Activated CD4-positive, alpha-beta T cell treated with anti-CD3 and anti-CD28 coated beads for 1 hour (primary cell): ENCODE measurements at places on chromosomes 3 and 15.
A peak's percentile ranks its signal among the peaks of the same experiment; 100 is the strongest.

DNA sequence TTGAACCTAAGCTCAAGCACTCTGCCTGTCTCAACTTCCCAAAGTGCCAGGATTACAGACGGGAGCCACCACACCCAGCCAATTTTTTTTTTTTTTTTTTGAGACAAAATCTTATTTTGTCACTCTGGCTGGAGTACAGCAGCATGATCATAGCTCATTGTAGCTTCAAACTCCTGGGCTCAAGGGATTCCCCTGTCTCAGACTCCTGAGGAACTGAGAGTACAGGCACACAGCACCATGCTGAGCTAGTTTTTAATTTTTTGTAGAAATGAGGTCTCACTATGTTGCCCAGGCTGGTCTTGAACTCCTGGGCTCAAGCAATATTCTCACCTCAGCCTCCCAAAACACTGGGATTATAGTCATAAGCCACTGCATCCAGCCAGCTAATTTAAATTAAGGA is 36.8 kb upstream of the SUCLG2 start:
- no peak for DNase-seq

GRCh38 chr3:87468938-87469337 is 192.6 kb upstream of the POU1F1 start:
- DNase-seq = no peak

- no peak for DNase-seq
Observed at GRCh38 chr15:76286271-76286879, 24.9 kb downstream of the ETFA start.

GRCh38 chr3:136949708-136950107 is 8.1 kb upstream of the IL20RB start:
- no peak for DNase-seq

DNA sequence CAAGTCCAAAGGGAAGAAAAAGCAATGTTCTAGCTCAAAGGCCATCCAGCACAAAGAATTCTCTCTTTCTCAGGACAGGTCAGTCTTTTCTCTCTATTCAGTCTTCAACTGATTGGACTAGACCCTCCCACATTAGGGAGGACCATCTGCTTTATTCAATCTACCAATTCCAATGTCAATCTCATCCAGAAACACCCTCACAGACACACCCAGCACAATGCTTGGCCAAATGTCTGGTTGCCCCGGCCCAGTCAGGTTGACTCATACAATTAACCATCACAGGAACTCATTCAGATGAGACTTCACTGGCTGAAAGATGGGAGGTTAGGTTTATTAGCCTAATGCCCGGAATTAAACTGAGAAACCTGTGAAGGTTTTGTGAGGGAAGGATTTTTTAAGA is 32.4 kb downstream of the ACAN start:
- DNase-seq = no peak

GRCh38 chr15:80977627-80978036 is 12.0 kb downstream of the MESD start:
- DNase-seq = peak; percentile 20

DNA sequence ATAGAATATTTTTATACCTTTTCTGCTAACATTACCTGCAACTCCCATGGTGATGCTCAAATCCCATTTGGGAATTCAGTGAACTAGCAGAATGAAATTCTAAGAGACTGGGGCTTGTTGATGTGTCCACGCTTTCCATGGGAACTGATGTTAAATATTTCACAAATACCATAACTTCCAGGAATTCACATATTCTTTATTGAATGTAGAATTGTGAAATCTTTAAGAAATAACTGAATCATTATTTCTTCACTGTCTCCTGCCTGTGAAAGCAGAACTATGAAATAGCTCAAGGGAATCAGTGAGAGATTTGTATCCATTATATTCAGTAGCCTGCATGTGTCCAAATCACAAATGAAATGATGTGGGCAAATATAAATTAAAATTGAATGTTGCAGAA is 130.8 kb downstream of the SERPINI1 start:
- DNase-seq = no peak

DNA sequence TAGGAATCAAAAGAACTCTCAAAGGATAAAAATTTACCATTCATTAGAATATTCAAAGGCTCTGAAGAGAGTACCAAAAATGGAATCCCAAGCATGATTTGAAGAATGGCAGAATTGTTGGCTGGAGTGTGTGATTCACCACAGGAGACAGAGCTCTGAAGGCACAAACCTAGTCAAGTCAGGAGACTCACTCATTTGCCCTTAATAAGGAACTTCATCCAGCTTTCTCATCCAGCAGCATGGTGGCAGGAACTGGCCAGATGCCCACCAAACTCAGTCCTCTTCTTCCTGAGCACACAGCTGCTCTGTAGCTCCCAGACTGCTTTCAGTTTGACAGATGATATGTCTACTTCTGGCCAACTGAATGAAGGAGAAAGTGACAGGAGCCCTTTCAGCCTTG is 16.5 kb upstream of the HEG1 start:
- DNase-seq = no peak

GRCh38 chr15:95549168-95549738 is 781.2 kb upstream of the NR2F2 start:
- no peak for DNase-seq

DNA sequence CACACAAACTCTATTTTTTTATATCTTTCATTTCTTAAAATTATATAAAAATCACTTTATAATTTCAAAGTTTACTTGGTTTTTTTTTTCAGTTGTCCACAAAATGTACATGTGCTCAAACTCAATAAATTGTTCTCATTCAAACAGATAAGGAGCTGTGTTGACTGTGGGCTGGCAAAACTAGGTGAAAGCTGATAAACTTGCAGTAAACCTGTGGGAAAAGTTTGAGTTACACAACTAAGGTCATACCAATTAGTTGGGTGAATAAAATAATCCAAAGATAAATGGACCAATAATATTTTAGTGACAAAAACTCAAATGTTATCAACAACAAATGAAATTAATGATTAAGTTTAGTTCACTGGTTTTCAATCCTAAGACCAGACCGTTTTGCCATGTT is 12.6 kb upstream of the UPK1B start:
- DNase-seq = no peak

GRCh38 chr15:51726302-51727073 is 11.0 kb downstream of the LYSMD2 start:
- peak; percentile 43 for DNase-seq

DNA sequence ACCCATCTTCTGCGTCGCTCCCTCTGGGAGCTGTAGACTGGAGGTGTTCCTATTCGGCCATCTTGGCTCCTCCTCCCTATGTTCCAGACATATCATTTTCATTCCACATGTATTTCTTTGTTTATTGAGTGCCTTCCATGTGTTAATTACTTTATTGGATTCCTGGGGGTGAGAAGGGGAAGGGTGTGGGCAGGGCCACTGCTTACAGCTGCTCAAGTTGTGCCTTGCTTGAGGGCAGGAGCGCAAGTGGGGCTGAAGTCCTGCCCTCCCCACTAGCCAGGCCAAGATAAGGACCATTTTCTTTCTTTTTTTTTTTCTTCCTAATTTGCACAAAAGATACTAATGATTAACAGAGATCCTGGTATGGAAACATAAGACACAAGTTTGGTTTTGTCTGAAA is 224.8 kb downstream of the LPP start:
- DNase-seq = no peak

GRCh38 chr15:64037116-64037515 is 9.2 kb downstream of the DAPK2 start:
- no peak for DNase-seq

DNA sequence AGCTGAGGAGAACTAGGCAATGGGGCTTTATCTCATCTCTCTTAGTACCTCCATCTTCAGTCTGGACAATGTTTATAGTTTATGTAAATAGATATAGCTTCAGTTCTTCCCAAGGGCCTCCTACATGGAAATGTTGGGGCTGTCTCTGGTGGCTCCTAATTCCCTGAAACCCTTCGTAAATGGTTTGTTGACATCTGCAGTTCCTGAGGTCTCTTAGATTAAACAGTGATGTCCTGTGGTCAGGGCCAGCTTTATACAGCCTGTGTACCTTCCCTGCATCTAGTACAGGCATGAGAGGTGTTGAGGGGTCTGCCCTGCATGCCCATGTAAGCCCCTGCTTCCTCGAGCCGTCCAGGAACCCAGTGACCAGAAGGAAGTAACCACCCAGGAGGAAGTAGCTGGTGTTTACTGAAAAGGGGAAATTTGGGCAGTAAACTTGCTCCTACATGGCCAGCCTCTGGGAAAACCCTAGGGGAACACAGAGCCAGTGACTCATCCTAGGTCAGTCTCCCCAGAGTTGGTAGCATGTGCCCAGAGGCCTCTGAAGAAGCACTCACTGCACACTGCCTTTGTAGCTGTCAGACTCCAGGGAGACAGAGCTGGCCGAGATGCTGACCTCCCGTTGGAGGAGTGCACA is 4.7 kb upstream of the TBC1D2B start:
- no peak for DNase-seq

- DNase-seq = no peak
Observed at GRCh38 chr3:197117114-197117513, 87.5 kb upstream of the MELTF start.

DNA sequence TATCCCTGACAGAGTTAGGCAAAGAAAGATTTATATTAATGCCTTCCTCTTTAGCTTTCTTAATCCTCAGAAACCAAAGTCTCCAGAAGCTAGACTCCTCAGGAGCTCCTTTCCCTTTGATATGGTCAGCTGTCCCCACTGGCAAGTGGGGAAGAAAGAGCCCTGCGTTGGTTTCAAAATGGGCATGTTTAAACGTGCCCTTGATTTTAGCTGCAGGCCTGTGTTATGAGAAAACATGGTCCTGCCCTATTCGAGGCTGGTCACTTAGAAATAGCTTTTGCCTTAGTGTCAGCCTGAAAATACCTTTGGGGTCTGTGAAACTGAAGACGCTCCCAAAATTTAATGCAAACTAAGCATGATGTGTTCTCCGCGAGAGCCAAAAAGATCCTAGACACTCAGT is 135.5 kb upstream of the RARB start:
- no peak for DNase-seq

DNA sequence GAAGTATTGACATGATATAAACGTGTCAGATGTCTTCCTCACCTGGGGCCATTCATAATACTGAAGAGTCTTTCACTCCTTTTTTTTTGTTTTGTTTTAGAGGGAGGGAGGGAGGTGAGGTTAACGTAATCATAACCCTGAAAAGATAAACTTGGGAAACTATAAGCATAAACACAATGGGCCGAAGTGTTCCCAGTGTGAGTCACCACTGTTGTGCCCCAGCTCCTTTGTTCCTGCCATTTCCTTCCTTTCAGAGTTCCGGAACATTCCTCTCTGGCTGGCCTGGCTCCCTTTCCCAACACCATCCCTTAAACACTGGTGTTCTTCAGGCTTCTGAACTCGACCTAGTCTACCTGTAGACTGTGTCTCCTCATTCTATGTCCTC is 18.6 kb downstream of the PLD1 start:
- no peak for DNase-seq

DNA sequence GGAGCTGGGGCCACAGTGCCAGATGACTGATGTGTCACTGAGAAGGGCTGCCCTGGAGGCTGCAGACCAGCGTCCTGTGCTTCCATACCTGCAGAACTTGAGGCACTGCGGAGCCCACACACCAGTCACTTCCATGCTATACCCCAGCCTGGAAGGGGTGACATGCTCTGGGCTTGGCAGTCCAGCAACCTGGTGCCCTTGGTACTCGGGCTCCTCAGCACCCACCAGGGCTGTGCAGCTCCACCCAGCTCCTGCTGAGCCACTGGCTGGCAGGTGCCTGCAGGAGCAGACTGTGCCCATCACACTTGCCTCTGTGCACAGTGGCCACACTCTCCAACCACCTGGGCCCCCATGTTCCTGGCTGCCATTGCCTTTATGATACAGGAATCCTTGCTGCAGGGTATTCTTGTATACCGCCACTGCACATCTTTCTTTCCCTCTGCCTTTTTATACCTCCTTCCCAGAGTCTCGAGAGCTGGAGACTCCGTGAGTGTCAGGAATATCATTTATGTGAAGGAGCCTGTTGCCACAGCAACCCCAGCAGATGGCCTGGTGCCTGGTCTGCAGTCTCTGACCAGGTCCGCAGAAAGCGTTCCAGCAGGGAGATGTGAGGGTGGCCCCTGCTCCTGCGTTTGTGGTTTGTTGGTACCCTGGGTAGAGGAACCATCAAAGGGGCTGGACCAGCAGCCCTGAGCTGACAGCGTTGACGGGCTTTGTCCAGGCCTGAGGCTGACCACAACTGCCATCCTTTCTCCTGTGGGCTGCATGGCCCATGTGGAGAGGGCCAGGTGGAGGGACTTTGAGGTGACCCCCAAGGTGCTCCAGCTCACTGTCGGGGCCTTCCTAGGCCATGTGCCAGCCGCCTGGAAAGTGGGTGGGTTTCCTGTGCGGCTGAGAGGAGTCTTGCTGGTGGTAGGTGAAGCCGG is 93.4 kb upstream of the PLXNA1 start:
- DNase-seq = no peak

- DNase-seq = no peak
Observed at GRCh38 chr3:116607205-116607604, 102.4 kb upstream of the TUSC7 start.

DNA sequence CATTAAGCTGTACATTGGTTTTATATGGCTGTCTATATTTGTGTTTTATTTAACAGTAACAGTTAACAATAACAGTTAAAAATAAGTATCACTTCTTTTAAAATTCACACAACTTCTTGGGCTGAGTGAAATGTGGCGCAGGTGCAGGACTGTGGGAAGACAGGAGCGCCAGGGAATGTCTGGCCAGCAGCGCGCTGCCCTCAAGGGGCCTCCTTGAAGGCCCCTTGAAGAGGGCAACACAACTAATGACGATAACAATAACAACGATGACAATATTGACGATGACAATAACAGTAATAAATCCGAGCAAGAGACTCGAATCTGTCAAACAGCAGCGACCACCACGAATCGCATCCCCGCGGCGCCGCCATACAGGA is 411 bp upstream of the PPP2R3A start:
- no peak for DNase-seq

DNA sequence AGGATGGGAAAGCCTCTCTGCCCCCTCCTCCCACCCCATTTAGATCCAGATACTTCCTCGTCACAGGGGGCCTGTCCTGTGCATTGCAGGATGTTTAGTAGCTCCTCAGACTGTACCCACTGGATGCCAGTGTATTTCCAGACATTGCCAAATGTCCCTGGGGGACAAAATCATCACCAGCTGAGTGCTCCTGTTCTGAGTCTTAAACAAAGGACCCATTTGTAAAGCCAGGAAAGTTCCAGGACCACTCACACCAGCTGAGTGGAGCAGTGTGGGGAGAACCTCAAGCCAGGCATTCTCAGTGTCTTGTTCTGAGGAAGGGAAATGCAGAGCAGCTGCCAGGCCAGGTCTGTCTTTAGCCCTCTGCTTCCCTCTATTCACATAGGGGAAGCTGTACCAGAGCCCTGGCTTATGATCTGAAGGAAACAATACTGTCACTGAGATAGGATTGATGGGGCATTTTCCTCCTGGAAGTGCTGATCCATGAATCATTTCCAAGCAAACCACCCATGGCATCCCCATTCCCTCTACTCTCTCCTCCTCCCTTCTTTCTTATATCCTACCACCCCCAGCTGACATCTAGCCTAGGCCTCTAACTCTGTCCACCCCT is 67.4 kb upstream of the MEX3B start:
- DNase-seq = no peak

GRCh38 chr15:39327005-39327730 is 253.7 kb upstream of the THBS1 start:
- DNase-seq = no peak

- DNase-seq = no peak
Observed at GRCh38 chr15:31455499-31455898, 128.9 kb downstream of the KLF13 start.

GRCh38 chr3:4416427-4416945 is 50.6 kb downstream of the SUMF1 start:
- DNase-seq = no peak
